ENCODE measurements at places on chromosomes 16 and 17.

DNA sequence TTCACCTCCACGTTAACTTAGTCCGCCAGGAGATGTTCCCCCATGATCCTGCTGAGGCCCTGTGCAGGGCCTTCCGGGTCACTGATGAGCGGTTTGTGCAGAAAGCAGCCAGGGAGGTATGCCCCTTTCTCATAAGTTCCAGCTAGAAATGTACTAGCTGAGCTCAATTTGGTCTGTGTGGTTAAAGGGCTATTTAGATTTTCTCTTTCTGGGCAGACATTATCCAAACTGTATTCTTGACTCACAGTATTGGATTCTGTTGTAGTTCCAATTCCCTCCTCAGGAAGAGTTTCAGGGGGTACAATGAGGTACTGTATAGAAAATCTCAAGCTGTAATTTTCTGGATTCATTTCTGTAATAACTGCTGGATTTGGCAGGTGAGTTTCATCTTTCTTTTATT, 137.1 kb downstream of the TRIM37 start:
- no peak for DNase-seq

DNA sequence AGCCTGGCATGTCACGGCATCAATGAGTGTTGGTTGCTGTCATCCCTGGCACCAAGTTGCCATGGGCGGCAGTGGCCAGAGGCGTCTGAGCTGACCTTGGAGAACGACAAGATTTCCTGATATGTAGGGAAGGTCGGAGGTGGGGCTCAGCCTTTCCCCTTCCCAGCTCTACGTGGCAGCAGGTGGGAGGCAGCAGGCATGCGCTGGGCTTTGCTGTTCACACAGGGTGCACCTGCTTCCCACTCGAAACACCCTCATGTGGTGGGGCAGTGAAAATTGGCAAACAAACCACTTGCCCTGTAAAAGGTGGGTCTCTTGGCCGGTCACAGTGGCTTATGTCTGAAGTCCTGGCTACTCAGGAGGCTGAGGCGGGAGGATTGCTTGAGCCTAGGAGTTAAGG, 12.3 kb upstream of the TFAP4 start:
- no peak for DNase-seq

GRCh38 chr17:78532922-78533640, 44.1 kb downstream of the DNAH17 start:
- no peak for DNase-seq

DNA sequence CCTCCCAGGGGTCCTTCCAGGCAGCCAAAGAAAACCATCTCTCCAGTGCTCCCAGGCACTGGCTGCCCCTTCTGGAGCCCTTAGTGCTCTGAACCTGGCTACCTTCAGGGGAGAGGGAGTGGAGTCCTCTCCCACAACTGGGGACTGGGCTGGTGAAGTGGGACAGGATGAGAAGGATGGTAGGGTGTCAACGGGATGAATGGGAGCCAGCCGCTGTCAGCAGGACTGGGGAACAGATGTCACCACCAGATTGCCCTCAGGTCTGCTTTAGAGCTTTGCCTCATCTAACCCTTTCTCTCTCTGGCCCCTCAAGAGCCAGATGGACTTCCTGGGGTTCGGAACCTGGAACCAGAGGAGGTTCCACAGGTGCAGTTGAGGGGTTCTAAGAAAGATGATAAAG, 488 bp upstream of the SEBOX start:
- no peak for DNase-seq

GRCh38 chr16:16073891-16074881, 124.8 kb downstream of the ABCC1 start:
- DNase-seq, result no peak

DNA sequence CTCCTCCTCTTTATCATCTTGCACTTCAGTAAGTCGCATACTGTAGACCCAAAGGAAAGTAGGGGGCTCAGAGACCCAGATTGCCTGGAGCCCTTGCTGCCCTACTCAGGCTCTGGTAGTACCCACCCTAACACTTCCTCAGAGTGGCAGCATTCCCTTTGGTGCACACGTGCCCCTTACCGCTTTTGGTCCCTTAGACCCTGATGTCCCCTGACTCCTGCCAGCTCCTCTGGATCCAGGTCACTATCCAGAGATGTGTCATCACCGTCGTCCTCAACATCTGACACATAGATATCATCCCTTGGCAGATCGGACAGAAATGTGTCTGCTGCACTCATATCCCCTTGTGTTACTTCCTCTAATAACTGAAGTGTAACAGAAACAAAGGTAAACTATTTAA, 5.4 kb upstream of the PSMC5 start:
- no peak for DNase-seq

GRCh38 chr17:10224582-10225195, 26.3 kb upstream of the GAS7 start:
- DNase-seq, result no peak

DNA sequence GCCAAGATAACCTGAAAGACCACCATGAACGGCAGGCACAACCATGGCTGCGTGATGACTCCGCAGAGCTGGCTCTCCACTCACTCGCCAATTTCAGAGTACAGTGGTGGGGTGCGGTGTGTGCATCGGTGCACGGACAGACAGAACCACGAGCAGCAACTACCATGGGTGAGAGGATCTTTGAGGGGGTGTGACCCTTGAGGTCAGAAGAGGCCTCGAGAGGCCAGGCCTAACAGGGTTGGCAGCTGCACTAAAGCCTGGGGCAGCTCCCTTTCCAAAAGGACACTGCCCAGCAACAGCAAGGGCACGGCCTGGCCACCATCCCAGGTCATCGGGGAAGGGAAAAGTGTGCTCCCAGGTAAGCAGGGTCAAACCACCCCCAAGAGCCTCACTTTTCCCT, 1.9 kb upstream of the ECI1 start:
- no peak for DNase-seq
